Endodermal cell (in vitro differentiated cells): ENCODE measurements at places on chromosomes 4 and X. TPM values are rescaled to one million over a fixed set of nuclear protein-coding genes. Genes with fewer than 3 reads are reported as not detected.

PRDM8 gene
- total RNA-seq: not detected in 2 replicates

MAGEB6 gene
- total RNA-seq: not detected in 2 replicates

FMR1NB gene
- not detected in 2 replicates for total RNA-seq

S100P gene
- not detected in 2 replicates for total RNA-seq

UCHL1 gene
- 390 and 459 TPM in 2 replicates for total RNA-seq

NDST3 gene
- 0.50 and 0.62 TPM in 2 replicates for total RNA-seq

XK gene
- total RNA-seq: 0.13 and 0.27 TPM in 2 replicates

CCDC160 gene
- total RNA-seq: 1.2 to 2.9 TPM (median 2.9 TPM) in 3 replicates

GCNA gene
- 2.2 and 2.3 TPM in 2 replicates for total RNA-seq

GAGE13 gene
- total RNA-seq: not detected in 2 replicates

F9 gene
- total RNA-seq: not detected in 3 replicates

IL1RAPL1 gene
- total RNA-seq: 0.19 to 0.80 TPM (median 0.66 TPM) in 3 replicates

RHOXF2 gene
- not detected in 2 replicates for total RNA-seq

GPRASP1 gene
- 3.7 to 6.7 TPM (median 4.5 TPM) in 3 replicates for total RNA-seq

ATRX gene
- 103 to 123 TPM (median 120 TPM) in 3 replicates for total RNA-seq

DNA sequence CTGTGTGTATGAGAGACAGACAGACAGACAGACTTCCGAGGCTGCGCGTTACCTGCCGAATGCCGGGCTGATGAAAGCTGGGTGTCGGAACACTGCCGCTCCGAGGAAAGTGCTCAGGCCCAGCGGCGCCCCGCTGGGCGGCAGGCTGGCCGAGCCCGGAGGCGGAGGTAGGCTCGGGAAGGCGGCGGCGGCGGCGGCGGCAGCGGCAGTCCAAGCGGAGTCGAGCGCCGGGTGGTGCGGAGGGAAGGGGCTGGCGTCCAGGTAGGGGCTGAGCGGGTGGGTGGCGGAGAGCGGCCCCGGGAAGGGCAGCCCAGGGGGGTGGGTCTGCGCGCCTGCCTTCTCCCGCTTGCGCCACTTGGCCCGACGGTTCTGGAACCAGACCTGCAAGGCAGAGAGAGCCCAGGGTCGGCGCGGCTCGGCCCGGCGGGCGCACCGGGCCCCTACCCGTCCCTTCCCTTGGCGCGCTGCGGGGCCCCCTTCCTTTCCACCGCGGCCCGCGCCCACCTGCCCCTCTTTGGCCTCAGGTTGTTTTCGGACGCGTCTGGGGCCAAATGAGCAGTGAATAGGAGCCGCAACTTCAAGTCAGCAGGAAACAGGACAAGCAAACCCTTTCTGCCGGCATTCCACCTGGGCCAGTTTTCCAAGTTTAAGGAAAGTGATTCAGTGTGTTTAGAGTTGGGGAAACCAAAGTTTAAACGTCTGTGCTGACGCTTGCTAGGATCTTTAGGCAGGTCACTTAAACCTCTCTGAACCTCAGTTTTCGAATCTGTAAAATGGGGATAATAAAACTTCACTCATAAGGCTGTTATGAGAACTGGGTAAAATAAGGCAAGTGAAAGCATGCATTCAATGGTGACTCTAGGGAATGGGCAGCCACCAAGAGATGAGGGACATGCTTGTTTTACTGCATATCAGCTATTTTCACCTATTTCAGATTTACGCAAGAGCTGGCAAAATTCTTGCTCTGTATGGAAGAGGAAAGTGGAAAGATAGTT is 8.4 kb downstream of the ARX start:
- H3K4me3 ChIP-seq: no peak overlapping the region
- DNase-seq: peak; percentile 86
- no peaks in the 10 kb centered on the region for H3K4me1 ChIP-seq
- H3K27ac ChIP-seq: no peak overlapping the region
- H3K36me3 ChIP-seq: no peaks in the 10 kb centered on the region

GRCh38 chr4:139740531-139741041 is 75.0 kb downstream of the MGST2 start:
- no peak overlapping the region for H3K27ac ChIP-seq
- peaks cover 21% of the 10 kb centered on the region for H3K4me1 ChIP-seq
- no peak overlapping the region for H3K4me3 ChIP-seq
- no peaks in the 10 kb centered on the region for H3K36me3 ChIP-seq
- peak; percentile 51 for DNase-seq
- no peaks in the 10 kb centered on the region for H3K27me3 ChIP-seq

GRCh38 chr4:16253127-16253960 is 27.1 kb upstream of the TAPT1 start:
- DNase-seq: no peak
- no peaks in the 10 kb centered on the region for H3K36me3 ChIP-seq
- no peak overlapping the region for H3K27ac ChIP-seq

DNA sequence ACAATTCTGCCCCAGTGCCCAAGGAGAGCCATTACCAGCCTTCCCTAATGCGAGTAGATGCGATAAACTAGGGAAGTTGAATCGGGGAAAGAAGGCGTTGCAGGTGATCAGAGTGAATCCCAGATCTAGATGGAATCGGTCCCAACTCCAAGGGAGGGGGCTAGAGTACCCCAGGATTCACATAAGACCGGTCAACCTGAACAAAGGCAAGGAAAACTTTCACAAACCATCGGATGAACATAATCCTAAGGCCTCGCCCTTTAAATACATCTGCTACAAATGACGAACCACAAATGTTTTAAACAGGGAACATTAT is 11.2 kb upstream of the ZCCHC13 start:
- no peaks in the 10 kb centered on the region for H3K27me3 ChIP-seq
- peak overlapping the region; percentile 67 for H3K27ac ChIP-seq
- no peaks in the 10 kb centered on the region for H3K4me1 ChIP-seq
- H3K36me3 ChIP-seq: peaks cover 16% of the 10 kb centered on the region
- no peak for DNase-seq

DNA sequence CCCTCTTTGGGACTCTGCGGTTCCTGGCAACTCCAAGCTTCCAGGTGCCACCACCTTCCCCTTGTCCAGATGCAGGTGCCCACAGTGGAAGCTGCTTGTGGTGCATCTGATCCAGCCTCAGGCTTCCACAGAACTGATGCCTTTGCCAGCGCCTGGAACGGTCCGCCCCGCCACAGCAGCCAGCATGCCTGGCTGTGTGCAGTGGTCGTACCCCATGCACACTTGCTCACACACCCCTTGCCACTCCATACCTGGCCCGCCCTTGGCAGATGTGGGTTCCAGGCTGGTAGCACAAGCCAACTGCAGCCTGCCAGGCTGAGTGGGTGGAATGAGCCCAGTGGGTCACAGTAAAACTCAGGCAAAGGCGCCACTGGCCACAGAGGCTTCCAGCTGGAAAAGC is 240.5 kb downstream of the PPP4R3C start:
- no peak overlapping the region for H3K27ac ChIP-seq
- H3K4me3 ChIP-seq: no peak overlapping the region
- no peaks in the 10 kb centered on the region for H3K27me3 ChIP-seq
- H3K36me3 ChIP-seq: no peaks in the 10 kb centered on the region
- no peak for DNase-seq

GRCh38 chrX:38260231-38260630 is 39.6 kb upstream of the SRPX start:
- no peak overlapping the region for H3K27ac ChIP-seq
- DNase-seq: peak; percentile 76
- no peaks in the 10 kb centered on the region for H3K27me3 ChIP-seq
- H3K4me3 ChIP-seq: no peak overlapping the region
- no peaks in the 10 kb centered on the region for H3K36me3 ChIP-seq

DNA sequence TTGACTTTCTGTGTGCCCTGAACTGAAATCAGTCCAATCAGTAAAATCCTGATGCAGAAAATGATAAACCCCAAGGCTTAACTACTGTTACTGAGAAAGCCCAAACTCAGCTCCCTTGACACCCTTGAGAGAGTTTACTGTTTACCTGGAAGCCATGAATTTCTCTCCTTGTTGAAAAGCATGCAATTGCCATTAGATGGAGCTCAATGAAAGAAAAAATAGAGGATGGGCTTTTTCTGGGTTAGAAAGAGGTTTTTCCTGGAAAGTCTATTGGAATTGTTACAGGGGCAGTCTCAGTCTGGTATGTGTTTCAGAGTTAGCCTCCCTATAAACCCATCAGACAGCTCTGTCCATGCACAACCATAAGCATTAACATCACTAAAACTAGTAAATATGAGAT is 66.4 kb upstream of the C4orf54 start:
- H3K27ac ChIP-seq: no peak overlapping the region
- no peaks in the 10 kb centered on the region for H3K27me3 ChIP-seq
- H3K4me1 ChIP-seq: peaks cover 6% of the 10 kb centered on the region
- no peak for DNase-seq

- H3K4me1 ChIP-seq: no peaks in the 10 kb centered on the region
- no peaks in the 10 kb centered on the region for H3K36me3 ChIP-seq
- no peak for DNase-seq
- no peaks in the 10 kb centered on the region for H3K27me3 ChIP-seq
These were observed 128.8 kb downstream of the SORBS2 start for GRCh38 chr4:185683222-185683621.

DNA sequence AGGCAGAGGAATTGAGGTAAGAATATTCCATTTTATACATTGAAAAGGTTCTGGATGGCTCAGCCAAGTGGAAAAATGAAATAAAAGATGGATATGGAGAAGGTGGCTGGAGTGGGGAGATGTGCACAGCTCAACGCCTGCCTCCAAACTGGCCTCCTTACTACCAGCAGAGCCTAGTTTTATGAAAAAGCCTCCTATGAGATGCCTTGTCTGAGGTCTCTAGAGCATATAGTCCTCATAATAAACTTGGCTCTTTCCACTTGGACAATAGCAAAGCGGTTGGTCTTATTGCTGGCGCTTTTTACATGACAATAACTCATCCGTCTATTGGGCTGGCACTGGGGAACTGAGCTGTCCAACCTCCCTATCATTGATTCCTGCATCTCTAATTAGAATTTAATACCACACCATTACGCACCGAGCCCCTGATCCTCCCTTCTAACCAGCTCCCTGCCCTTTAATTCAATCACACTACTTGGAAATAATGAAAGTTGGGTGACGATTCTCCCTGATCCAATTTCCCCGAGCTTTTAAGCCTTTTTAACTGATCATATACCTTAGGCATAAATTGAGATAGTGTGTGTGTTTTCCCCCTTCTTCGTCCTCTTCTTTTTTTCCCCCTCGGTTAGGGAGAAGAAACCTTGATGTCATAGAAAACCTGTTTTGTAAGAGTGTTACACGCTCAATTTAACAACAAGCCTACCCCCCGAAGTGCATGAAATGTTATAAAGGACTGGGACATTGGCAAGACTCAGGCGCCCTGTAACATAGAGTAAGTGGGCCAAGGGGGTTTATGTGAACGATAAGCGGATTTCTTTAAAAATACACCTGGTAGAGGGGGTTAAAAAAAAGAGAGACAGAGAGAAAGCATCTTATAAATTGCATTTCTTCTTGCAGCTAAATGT is at the start of gene PHOX2B:
Gene PHOX2B, minus strand, starts transcription at position 155 of the 905 bp plus-strand sequence. Its CDS starts 115 bp downstream, at position 40.
- H3K27me3 ChIP-seq: peaks cover 99% of the 10 kb centered on the region
- H3K4me3 ChIP-seq: peak within 1 kb of the TSS; percentile 64
- no peak for DNase-seq
- H3K36me3 ChIP-seq: no peaks in the 10 kb centered on the region

- H3K27ac ChIP-seq: no peak overlapping the region
- no peaks in the 10 kb centered on the region for H3K4me1 ChIP-seq
- peaks cover 9% of the 10 kb centered on the region for H3K27me3 ChIP-seq
- no peak overlapping the region for H3K4me3 ChIP-seq
These were observed 94.0 kb downstream of the FBXO8 start for GRCh38 chr4:174189392-174190015.

- no peaks in the 10 kb centered on the region for H3K27me3 ChIP-seq
- H3K36me3 ChIP-seq: no peaks in the 10 kb centered on the region
- peak; percentile 79 for DNase-seq
- H3K27ac ChIP-seq: no peak overlapping the region
These were observed 51.1 kb downstream of the SCML1 start for GRCh38 chrX:17788439-17788838.

GRCh38 chrX:156003486-156004185 is 6.1 kb downstream of the IL9R start:
- DNase-seq: no peak
- no peak overlapping the region for H3K4me3 ChIP-seq
- H3K27me3 ChIP-seq: no peaks in the 10 kb centered on the region
- no peaks in the 10 kb centered on the region for H3K36me3 ChIP-seq

- peaks cover 3% of the 10 kb centered on the region for H3K36me3 ChIP-seq
- no peak overlapping the region for H3K4me3 ChIP-seq
- no peak overlapping the region for H3K27ac ChIP-seq
These were observed 131.5 kb downstream of the AASDH start for GRCh38 chr4:56255820-56256219.

- no peak overlapping the region for H3K4me3 ChIP-seq
- DNase-seq: no peak
- H3K36me3 ChIP-seq: no peaks in the 10 kb centered on the region
- H3K27me3 ChIP-seq: no peaks in the 10 kb centered on the region
- no peaks in the 10 kb centered on the region for H3K4me1 ChIP-seq
- no peak overlapping the region for H3K27ac ChIP-seq
These were observed 283.5 kb upstream of the ACTRT1 start for GRCh38 chrX:128335671-128336070.

DNA sequence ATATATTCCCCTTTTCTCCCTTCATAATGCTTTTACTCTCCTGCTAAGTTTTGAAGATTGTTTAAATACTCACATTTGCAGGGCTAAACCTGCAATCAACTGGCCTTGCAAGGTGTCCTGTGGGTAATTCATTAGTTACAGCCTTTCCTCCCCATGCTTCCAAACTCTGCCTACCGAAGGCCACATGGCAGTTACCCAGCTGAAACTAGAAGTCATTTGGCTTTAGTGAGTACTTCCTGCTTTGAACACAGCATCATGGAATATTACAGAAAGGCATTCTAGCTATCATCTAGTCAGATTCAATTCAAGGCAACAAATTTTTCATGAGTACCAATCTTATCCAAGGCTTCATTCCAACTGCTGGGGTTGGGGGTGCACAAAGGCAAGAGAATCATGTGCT is 55.6 kb downstream of the SRPX start:
- no peak for DNase-seq
- no peak overlapping the region for H3K4me3 ChIP-seq
- H3K27ac ChIP-seq: no peak overlapping the region
- no peaks in the 10 kb centered on the region for H3K27me3 ChIP-seq

- no peak overlapping the region for H3K27ac ChIP-seq
- H3K4me1 ChIP-seq: no peaks in the 10 kb centered on the region
- H3K4me3 ChIP-seq: no peak overlapping the region
- DNase-seq: no peak
- no peaks in the 10 kb centered on the region for H3K27me3 ChIP-seq
These were observed 18.3 kb downstream of the ZNF518B start for GRCh38 chr4:10438924-10439323.

DNA sequence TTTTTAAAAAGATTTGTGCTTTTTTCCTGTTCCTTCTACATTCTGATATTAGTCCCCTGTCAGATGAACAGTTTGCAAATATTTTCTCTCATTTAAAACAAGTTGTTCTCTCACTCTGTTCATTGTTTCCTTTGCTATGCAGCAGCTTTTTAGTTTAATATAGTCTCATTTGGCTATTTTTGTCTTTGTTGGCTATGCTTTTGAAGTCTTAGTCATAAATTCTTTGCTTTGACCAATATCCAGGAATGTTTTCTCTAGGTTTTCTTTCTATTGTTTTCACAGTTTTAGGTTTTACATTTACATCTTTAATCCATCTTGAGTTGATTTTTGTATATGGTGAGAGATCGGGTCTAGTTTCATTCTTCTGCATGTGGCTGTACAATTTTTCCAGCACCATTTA is 136.8 kb downstream of the TET2 start:
- H3K4me3 ChIP-seq: no peak overlapping the region
- no peak for DNase-seq
- H3K27ac ChIP-seq: no peak overlapping the region
- no peaks in the 10 kb centered on the region for H3K4me1 ChIP-seq

GRCh38 chrX:129099207-129099606 is 424.1 kb downstream of the SMARCA1 start:
- no peaks in the 10 kb centered on the region for H3K27me3 ChIP-seq
- H3K4me3 ChIP-seq: no peak overlapping the region
- peaks cover 11% of the 10 kb centered on the region for H3K4me1 ChIP-seq
